HFFc6 (cell line): ENCODE measurements at places on chromosomes 2 and 18. TPM values are rescaled to one million over a fixed set of nuclear protein-coding genes. Genes with fewer than 3 reads are reported as not detected.
A peak's percentile ranks its signal among the peaks of the same experiment; 100 is the strongest.

DNA sequence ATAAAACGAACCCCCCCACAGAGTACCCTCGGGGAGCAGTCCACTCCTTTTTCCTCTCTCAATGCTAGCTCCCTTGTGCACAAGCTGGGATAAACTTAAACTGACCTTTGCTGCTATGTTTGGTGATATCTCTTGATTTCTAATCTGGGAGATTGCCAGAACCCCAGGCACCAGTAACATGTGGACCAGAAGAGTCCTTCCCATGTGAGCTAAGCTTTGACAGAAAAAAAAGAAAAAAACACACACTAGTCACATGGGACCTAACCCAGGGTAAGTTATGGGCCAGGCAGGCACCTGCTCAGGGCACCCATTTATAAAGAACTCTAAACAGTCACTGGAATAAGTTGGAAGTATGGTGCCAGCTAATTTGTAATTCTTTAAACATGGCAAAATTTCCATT, 242.6 kb downstream of the EN1 start:
- peaks cover 8% of the 10 kb centered on the region for H3K27me3 ChIP-seq
- DNase-seq = no peak
- H3K4me3 ChIP-seq = no peak overlapping the region
- no peak overlapping the region for H3K27ac ChIP-seq
- no peaks in the 10 kb centered on the region for H3K4me1 ChIP-seq
- H3K36me3 ChIP-seq = no peaks in the 10 kb centered on the region

SNTG2 gene
- total RNA-seq = not detected in 3 replicates

LCT gene
- not detected in 3 replicates for total RNA-seq

C2orf80 gene
- total RNA-seq = not detected in 3 replicates

GRCh38 chr18:75029481-75029880, 179.5 kb downstream of the PTGR3 start:
- H3K36me3 ChIP-seq = no peaks in the 10 kb centered on the region
- no peaks in the 10 kb centered on the region for H3K4me1 ChIP-seq
- DNase-seq = no peak
- no peak overlapping the region for H3K27ac ChIP-seq

DNA sequence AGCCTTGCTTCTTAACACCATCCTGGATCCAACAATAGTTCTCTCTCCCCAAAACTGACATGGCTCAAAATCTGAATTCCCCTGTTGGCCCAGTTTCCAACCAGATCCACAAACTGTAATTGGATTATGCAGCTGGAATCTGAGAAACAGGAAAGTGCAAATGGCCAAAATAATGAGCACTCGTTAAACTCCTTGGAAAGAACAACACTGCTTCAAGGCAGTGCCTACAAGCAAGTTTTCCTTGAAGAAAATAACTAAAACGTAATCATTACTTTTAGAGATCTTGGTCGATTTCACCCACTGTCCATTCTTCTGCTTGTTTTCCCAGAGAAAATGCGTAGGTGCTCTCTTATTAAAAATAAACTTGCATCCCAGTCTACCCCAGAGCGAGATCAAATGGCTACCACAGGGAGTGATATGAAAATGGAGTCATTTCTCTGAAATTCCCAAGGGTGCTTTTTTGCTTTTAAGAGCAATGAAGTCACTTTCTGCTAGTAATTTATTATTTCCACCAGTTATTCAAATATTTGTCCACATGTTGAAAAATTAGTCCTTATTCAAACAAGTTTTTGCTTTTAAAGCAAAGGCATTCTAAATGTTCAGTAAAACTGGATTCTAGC, 264.2 kb downstream of the C1D start:
- DNase-seq = no peak
- H3K4me3 ChIP-seq = no peak overlapping the region
- peaks cover 3% of the 10 kb centered on the region for H3K27me3 ChIP-seq
- peaks cover 4% of the 10 kb centered on the region; the same call in 1 of the 2 replicates for H3K36me3 ChIP-seq

DNA sequence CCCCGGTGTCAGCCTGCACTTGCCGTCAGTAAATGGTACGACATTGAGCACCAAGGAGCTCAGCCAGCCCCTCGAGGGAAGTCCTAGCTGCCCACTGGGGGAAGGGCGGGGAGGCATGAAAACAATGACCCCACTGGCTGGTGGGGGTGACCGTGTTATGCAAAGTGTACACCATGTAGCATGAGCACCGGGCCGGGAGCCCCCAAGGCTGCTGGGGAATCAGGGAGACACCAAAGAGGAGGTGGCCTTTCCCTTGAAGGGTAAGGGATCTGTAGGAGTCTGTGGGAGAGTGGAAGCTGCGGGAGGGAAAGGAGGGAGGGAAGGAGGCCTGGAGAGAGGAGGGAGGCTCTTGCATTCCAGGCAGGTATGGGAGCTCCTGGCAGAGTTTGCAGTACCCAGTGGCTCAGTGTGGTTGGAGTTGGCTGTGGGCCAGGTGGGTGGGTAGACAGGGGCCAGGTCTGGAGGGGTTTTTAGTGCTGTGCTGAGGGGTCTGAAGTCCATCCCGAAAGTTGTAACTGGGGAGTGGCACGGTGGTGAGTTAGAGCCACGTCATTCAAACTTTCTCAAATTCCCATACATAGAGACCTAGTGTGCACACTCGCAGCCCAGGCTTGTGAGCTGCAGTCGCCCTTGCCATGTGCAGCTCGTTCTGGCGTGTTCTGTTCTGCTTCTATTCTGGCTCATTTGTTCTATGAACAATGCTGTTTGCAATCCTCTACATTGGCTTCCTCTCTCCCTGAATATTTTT, 22.4 kb downstream of the RRM2 start:
- H3K4me3 ChIP-seq = no peak overlapping the region
- no peaks in the 10 kb centered on the region for H3K4me1 ChIP-seq
- no peaks in the 10 kb centered on the region; the same call in none of the 2 replicates for H3K27me3 ChIP-seq
- no peak for DNase-seq

GRCh38 chr2:101108357-101108756, 42.8 kb downstream of the TBC1D8 start:
- no peak for DNase-seq
- no peaks in the 10 kb centered on the region for H3K36me3 ChIP-seq
- H3K27me3 ChIP-seq = peaks cover 7% of the 10 kb centered on the region

DNA sequence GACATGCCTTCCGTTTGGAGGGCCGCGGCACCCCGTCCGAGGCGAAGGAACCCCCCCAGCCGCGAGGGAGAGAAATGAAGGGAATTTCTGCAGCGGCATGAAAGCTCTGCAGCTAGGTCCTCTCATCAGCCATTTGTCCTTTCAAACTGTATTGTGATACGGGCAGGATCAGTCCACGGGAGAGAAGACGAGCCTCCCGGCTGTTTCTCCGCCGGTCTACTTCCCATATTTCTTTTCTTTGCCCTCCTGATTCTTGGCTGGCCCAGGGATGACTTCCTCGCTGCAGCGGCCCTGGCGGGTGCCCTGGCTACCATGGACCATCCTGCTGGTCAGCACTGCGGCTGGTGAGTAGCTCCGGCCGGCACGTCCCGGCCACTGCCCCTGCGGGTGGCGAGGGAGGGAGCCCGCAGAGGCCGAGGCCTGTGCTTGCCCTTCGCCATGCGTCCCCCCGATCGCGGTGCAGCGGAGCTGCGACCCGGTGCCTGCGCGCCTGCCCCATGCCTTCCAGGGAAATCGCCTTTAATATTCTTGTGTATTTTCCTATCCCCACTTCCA, 1.2 kb downstream of the BMPR2 start:
- peaks cover 33% of the 10 kb centered on the region for H3K4me1 ChIP-seq
- H3K27ac ChIP-seq = peak overlapping the region; percentile 100
- H3K36me3 ChIP-seq = peaks cover 20% of the 10 kb centered on the region
- H3K4me3 ChIP-seq = peak overlapping the region; percentile 99

GRCh38 chr18:36389811-36390581, 92.5 kb downstream of the FHOD3 start:
- DNase-seq = no peak
- no peaks in the 10 kb centered on the region; the same call in 1 of the 2 replicates for H3K27me3 ChIP-seq
- no peak overlapping the region for H3K27ac ChIP-seq
- no peak overlapping the region for H3K4me3 ChIP-seq

COL4A3 gene
- not detected in 3 replicates for total RNA-seq

GRCh38 chr2:241859017-241859435, 332 bp upstream of the PDCD1 start:
- DNase-seq = no peak
- peaks cover 1% of the 10 kb centered on the region for H3K36me3 ChIP-seq
- H3K4me1 ChIP-seq = no peaks in the 10 kb centered on the region; the same call in 1 of the 2 replicates
- no peak overlapping the region for H3K27ac ChIP-seq
- peaks cover 11% of the 10 kb centered on the region for H3K27me3 ChIP-seq

DNA sequence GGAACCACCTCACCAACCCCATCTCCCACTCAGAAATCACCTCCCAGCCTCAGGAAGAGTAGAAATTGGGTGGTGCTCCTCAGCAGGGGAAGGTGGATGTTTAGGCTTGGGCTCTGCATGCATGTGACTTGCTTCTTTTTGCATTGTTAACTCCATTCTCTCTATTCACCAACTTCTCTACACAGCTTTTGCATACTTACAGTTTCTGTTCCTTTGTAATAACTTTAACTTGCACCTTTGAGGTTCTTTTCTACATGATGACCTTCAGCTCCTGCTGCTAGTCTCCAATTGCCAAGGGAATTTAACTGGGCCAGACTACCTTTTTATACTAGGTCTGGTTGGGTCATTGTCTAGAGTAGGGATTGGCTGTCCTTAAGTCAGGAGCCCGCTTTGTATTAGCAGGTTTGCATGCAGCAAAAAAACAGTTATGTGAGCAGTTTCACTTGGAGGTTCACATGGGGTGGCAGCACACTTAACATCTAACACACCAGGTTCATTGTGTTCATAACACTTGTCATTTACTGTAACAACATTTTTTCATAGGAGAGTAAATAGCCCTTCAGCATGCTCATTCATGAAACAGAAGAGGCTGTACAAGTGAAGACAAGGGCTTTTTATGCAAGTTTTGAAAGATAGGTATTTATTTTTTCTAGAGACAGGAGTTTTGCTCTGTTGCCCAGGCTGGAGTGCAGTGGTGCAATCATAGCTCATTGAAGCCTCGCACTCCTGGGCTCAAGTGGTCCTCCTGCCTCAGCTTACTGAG, 12.0 kb downstream of the MRPL35 start:
- peaks cover 28% of the 10 kb centered on the region for H3K4me1 ChIP-seq
- H3K27ac ChIP-seq = no peak overlapping the region
- H3K27me3 ChIP-seq = no peaks in the 10 kb centered on the region; the same call in 1 of the 2 replicates
- no peak overlapping the region for H3K4me3 ChIP-seq
- peaks cover 43% of the 10 kb centered on the region for H3K36me3 ChIP-seq

DNA sequence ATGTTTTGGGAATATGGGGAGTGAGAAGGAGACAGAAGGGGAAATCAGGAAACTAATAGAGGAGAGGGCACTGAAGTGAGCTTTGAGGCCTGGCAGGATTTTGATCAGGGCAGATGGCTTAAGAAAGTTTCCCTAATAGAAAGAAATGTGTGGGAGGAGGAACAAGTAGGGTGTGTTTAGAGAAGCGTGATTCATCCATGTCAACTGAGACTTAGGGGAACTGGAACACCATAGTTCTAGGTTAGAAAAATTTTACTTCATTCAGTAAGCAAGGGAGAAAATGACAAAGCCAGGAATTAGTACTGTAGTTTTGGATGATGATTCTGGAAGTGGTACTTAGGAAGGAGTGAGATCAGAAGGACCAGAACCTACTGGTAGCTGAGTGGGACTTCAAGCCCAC, 296.0 kb downstream of the PLCL1 start:
- no peaks in the 10 kb centered on the region for H3K27me3 ChIP-seq
- no peaks in the 10 kb centered on the region for H3K36me3 ChIP-seq
- no peak overlapping the region for H3K27ac ChIP-seq
- no peak for DNase-seq
- no peak overlapping the region for H3K4me3 ChIP-seq

DNA sequence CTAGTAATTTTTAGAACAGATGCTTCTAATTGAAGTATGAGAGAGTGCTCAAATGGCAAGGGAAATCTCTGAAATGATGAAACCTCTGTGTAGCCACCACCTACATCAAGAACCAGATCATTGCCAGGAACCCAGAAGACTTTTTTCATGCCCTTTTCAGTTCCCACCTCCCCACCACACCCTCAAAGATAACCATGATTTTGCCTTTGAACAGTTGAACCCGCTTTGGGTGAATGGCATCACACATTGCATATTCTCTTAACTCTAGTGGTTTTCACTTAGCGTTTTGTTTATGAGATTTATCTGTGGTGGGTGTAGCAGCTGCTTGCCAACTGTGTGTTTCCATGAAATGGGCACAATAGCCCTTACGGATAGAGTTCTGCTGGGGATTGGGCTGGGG, 142.9 kb upstream of the HDAC4 start:
- H3K4me1 ChIP-seq = no peaks in the 10 kb centered on the region
- no peak overlapping the region for H3K27ac ChIP-seq
- no peak overlapping the region for H3K4me3 ChIP-seq

DNA sequence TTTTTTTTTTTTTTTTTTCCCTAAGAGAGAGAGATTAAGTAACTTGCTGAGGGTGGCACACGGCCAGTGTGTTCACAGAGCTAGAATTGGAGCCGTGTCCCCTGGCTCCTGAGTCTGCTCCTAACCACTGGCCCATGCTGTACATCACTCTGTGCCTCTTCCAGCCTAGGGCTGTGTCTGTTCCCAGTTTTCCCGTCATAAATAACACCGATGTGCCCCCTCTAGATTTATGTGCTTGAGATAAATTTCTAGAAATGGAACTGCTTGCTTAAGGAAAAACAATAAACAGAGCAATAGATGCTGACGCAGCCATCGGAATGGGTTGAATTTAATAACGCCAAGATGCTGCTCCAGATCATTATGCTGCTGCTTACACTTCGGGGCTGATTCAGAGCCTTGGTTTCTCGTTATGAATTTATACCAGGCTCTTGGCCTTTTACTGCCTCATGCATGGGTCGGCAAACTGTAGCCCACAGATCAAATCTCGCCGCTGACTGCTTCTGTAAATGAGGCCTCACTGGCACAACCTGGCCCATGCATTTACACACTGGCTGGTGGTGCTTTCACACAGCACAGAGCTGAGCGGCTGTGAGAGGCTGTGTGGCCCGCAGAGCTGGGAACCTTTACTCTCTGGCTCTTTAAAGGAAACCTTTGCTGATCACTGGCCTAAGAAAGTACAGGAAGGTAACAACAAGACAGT, 58.1 kb downstream of the NDUFA10 start:
- H3K27ac ChIP-seq = no peak overlapping the region
- H3K4me1 ChIP-seq = no peaks in the 10 kb centered on the region
- no peak overlapping the region for H3K4me3 ChIP-seq
- H3K27me3 ChIP-seq = peaks cover 3% of the 10 kb centered on the region
- peaks cover 40% of the 10 kb centered on the region for H3K36me3 ChIP-seq

INHBB gene
- total RNA-seq = 0.44 to 0.94 TPM (median 0.61 TPM) in 3 replicates

GRCh38 chr2:96663177-96663576, 20.6 kb downstream of the FER1L5 start:
- DNase-seq = no peak
- H3K27ac ChIP-seq = no peak overlapping the region

- peaks cover 3% of the 10 kb centered on the region for H3K27me3 ChIP-seq
- peaks cover 38% of the 10 kb centered on the region for H3K4me1 ChIP-seq
- H3K27ac ChIP-seq = peak overlapping the region; percentile 73
- peak overlapping the region; percentile 41; the same call in 1 of the 2 replicates for H3K4me3 ChIP-seq
- peaks cover 16% of the 10 kb centered on the region for H3K36me3 ChIP-seq
- DNase-seq = peak; percentile 83
Observed at GRCh38 chr2:220198896-220199295, 571.5 kb downstream of the SLC4A3 start.

DNA sequence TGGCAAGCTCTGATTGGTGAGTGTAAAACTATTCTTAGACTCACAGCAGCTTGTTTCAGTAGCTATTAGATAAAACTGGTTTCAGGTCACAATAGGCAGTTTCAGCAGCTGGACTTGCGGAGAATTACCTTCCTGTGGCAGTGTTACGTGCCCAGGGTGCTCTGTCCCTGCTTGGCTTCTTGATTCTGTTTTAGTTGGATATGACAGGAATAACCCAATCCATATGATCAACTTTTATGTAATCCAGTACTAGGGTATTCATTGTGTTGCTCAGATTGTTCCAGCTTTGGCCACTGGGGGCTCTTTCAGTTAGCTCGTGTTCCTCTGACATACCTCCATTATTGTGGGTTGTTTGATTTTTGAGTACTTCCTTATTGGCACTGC, 43.1 kb downstream of the INPP4A start:
- H3K27ac ChIP-seq = no peak overlapping the region
- H3K27me3 ChIP-seq = no peaks in the 10 kb centered on the region
- DNase-seq = no peak
- peaks cover 16% of the 10 kb centered on the region for H3K4me1 ChIP-seq
- no peak overlapping the region for H3K4me3 ChIP-seq
- H3K36me3 ChIP-seq = no peaks in the 10 kb centered on the region

ATG4B gene
- 50.1 to 69.8 TPM (median 58.0 TPM) in 3 replicates for total RNA-seq
